Psoas muscle (tissue), 8 donors: ENCODE measurements at places on chromosomes 12 and 14. TPM values are rescaled to one million over a fixed set of nuclear protein-coding genes. Genes with fewer than 3 reads are reported as not detected.

DNA sequence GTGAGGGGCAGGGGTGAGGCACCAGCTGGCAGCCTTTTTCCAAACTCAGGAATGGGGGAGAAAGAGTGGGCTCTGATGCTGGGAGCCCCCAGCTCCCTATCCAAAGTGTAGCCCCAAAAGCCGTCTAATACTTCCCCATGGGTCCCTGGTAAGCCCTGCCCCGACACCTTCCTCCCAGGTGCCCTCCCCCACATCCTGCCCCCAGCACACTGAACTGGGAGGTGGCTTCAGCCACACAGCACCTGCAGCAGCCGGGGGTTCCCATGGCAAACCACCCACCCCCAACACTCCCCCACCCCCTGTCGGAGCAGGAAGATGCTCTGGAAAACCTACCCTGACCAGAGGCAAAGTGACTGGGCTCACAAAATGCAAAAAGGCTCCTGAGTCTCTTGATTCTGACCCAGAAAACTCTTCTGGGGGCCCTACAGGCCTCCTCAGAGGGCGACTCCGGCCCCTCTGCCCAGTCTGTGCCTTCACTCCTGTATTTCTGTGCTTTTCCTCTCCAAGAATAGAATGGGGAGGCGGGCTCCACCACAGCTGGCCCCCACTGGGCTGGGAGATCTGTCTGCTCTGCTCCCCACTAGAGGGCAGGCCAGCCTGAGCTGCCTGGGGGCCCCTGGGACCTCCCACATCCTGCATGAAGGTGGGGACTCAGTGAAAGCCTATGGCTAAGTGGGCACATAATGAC lies 81.6 kb downstream of the ITPK1 start:
- DNase-seq = no peak

- DNase-seq = no peak
Observed at GRCh38 chr14:96126783-96127271, 77.8 kb upstream of the BDKRB2 start.

DNA sequence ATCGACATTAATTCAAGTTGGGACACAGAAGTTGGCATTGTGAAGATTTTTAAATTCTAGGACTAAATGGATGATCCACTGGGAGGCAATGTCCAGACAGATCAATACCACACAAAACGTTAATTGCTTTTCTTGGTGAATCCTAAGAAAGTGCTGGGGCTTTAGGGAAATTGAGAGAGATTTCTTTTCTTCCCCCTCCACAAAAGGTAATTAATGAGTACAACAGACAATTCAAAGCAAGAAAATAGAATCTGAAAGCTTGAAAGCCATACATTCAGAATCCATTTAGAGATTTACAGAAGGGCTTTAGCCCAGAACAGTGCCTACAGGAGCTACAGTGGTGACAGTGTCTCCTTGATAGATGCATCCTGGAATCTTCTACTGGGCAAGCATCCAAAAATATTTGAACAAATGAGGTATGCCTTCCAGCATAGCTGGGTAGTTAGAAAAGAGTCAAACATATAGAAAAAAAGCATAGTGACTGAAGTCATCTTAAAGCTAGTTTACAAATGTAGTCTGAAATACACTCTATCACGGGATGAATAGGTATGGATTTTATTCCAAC lies 718.1 kb downstream of the DIO2 start:
- DNase-seq = no peak

DNA sequence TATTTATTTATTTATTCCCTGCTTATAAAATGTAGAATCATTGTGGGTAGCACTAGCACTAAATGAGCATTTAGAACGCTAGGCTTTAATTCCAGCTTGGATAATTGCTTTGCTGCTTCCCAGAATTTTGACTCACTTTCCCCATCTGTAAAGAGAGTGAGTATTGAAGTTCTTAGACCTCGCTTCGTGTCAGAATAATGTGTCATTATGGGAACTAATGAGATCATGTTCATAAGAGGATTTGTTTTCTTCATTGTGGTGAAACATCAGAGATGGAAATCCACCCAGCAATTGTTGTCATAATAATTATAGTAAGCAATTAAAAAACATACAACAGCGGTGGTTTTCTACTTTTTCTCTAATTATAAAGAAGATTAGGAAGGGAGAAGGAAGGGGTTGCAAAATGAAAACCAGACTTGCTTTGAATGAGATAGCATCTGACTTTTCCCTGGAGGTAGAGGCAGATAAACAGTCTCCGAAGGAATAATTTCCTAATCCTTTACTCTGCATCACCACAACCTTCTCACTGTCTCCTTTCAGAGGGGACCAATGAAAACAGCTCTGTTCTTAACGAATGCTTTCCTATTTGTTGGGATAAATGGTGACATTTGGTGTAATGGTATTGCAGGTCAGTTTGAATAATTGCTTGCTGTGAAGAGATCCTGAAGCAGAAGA lies 86.8 kb upstream of the ARHGAP5 start:
- no peak for DNase-seq

- DNase-seq = no peak
Observed at GRCh38 chr12:72677139-72677538, 405.0 kb downstream of the TRHDE start.

GRCh38 chr14:93787465-93788292 lies 606 bp downstream of the PRIMA1 start:
- no peak for DNase-seq

- DNase-seq = no peak
Observed at GRCh38 chr12:67940780-67941243, 48.4 kb upstream of the IFNG-AS1 start.

DNA sequence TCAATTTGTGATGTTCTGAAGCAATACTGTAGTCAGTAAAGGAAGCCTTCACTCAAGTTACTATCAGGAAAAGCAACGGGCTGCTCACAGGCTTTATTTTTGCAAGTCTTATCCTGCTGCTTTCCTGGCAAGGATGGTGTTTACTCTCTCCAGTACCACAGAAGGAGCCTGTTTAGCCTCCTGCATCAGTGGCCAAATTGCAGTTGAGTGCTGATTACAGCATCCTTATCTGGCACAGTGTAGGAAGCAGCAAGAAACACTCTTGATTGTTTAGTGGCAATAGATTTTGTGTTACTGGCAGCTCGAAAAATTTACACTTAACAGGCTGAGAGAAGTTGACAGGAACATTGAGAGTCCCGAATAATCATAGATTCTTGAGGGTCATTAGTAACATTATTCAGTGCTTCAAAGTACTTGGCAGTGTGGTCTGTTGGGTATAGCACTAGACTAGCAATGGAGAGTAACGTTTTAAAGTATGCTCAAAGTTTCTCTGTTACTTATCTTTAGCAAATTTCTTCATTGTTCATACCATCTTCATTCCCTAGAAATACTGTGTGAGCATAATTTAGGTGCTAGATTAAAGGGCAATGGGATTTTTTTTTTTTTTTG lies 11.7 kb downstream of the TULP3 start:
- no peak for DNase-seq

DNA sequence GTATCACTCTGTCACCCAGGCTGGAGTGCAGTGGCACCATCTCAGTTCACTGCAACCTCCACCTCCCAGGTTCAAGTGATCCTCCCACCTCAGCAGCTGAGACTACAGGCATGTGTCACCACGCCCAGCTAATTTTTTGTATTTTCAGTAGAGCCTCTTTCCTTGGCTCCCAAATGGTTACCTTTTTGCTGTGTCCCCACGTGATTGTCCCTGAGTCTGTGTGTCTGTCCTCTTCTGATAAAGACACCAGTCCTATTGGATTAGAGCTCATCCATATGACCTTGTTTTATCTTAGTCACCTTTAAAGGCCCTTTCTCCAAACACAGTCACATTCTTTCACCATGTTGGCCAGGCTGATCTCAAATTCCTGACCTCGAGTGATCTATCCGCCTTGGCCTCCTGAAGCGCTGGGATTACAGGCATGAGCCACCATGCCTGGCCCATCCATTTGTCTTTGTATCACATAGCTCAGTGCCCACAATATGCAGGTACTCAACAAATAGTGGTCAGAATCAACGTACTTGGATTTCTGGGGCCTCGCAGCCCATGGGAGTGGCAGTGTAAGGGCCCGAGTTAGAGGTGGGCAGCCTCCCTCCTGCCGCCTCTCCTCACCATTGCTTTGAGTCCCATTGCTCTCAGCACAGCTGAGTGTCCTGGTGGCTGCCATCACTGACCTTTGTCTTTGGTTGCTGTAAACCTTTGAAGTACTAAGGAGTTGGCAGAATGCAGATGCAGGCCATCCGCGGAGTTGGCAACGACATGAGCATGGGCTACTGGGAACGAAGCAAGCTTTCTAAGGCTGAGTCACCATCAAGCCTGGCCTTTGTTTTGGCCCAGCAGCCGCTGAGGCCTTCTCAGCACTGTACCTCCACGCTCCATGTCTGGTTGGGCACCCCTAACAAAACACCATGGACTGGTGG lies 9.3 kb downstream of the TPCN1 start:
- peak; percentile 83 for DNase-seq

- DNase-seq = peak; percentile 79
Observed at GRCh38 chr12:32533971-32534590, 134.7 kb downstream of the FGD4 start.

GRCh38 chr12:49783917-49784676 lies 42.7 kb downstream of the TMBIM6 start:
- peak; percentile 48 for DNase-seq

GRCh38 chr12:79151956-79152355 lies 287.4 kb downstream of the SYT1 start:
- no peak for DNase-seq

DNA sequence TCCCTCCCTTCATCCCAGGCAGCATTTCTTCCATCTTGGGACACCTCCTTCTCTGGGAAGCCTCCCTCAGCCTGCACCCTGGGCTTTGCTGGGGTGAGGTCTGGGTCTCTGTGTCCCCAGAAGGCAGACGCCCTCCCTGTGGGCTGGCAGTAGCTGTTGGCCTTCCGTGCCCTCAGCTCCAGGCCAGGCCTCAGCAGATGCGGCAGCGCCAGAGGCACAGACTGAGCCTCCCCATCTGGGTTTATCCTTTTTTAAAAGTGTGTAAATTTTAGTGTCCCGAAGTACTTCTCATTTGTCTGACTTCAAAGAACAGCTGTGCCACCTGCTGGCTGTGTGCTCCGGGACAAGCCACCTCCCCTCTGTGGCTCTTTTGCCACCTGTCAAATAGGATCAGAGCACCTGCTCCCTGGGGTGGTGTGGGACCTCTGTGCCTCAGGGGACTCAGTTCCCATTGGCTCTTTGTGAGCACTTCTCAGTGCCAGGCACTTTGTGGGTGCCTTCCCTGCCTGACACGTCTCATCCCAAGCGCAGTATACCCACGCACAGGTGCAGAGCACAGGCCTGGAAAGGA lies 11.1 kb downstream of the EXOC3L4 start:
- DNase-seq = no peak

DNA sequence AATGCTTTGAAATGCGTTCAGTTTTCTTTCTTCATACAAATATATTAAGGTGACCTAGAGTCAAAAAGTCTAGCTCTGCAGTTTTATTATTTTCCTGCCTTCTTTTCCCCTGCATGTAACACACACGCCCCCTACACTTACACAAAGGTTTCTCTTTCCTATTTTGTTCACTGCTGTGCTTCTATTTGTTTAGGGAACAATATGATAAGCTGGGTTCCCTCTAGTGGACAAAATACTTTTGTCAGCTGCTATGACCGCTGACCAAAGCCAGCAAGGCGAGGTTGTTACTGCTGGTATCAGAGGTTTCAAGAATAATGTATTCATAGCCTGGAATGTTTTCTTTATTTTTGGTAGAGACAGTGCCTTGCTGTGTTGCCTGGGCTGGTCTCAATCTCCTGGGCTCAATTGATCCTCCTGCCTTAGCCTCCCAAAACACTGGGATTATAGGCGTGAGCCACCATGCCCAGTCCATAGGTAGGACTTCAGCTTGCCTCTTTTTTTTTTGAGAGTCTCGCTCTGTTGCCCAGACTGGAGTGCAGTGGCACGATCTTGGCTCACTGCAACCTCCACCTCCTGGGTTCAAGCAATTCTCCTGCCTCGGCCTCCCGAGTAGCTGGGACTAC lies 33.4 kb downstream of the FNTB start:
- no peak for DNase-seq

- no peak for DNase-seq
Observed at GRCh38 chr12:80186727-80187217, 87.4 kb downstream of the OTOGL start.

GRCh38 chr14:72965249-72965648 lies 39.0 kb downstream of the DCAF4 start:
- DNase-seq = no peak

- DNase-seq = no peak
Observed at GRCh38 chr12:51642286-51642685, 51.3 kb downstream of the SCN8A start.

DNA sequence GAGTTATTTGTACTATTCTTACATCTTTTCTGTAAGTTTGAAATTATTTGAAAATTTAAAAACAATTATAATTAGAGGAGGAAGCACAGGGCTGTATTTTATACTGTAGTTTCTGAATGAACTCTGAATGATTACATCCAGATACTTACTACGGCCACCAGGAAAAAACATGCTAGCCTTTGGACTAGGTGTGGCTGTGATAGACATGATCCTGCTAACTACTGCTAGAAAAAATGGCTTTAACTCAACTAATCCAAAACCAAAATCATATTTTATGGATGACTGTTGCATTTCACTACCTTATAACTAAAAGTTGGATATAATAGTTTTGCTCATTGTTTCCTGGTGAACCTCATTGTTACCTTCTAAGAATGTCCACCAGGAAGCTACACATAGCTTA lies 15.1 kb upstream of the SLC25A3 start:
- no peak for DNase-seq

DNA sequence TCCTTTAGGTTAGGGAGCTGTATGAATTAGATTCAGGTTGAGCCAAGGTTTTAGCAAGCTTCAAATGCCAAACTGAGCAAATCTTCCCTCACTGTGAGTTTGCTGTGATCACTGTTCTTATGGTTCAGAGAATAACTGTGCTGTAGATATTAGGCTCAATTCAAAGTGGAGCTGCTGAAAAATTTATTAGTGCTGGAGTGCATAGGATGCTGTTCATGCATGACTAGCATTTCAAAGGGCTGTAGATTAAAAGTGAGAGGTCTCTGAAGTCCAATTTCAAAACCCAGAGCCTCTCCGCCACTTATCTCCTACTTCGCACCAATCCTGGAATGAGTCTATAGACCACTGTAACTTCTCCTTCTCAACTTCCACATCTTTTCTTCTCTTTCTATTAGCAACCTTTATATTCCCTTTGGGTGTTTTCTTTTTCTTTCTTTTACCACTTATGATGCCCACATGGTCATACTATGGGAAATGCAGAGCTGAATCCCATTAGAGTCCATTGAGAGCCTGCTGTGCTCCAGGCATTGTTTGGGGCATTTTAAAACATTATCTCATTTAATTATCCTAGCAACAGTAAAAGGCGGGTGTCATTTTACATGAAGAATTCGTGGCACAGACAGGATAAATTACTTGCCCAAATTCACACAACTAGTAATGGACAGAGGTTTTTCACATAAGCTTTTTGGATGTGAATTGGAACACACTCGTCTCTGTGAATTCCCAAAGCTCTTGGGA lies 77.5 kb upstream of the EEA1 start:
- no peak for DNase-seq

- no peak for DNase-seq
Observed at GRCh38 chr14:102317564-102318248, 1.8 kb upstream of the ZNF839 start.

Gene CD63
- polyA plus RNA-seq = 1,147 TPM

Gene IL26
- not detected for polyA plus RNA-seq

Gene PAX9
- 0.13 TPM for polyA plus RNA-seq

Gene CCDC177
- polyA plus RNA-seq = not detected

Gene CERS5
- polyA plus RNA-seq = 7.5 TPM

Gene GPR135
- 1.6 TPM for polyA plus RNA-seq

Gene DEPDC4
- 0.14 TPM for polyA plus RNA-seq

Gene EGLN3
- polyA plus RNA-seq = 7.7 TPM
